Stimulated activated CD4-positive, alpha-beta T cell treated with anti-CD3 and anti-CD28 coated beads, Interleukin-15, amount 100 ng/mL, for 1 hour (primary cell): ENCODE measurements at places on chromosomes 16 and 17.

- no peak for DNase-seq
Measured at GRCh38 chr17:32446949-32447348, 2.6 kb downstream of the PSMD11 start.

GRCh38 chr17:7204336-7204735, 15.3 kb downstream of the DLG4 start:
- DNase-seq: no peak

DNA sequence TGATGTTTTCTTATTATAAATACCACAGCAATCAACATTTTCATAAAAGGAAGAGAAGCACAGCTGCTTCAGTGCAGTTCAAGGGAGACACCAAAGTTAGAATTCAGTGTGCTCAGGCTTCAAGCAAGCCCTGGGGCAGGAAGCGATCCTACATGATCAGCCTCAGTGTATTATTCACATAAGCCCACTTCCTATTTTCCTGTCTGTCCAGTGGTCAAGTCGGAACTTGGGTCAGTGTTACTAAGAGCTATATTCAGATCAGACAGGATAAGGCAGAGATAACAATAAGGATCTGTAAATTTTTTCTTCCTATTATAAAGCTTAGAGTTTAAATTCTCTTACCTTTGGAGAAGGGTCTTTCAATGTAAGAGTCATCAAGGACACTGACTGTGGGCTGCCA, 12.9 kb downstream of the HEATR6 start:
- no peak for DNase-seq

- DNase-seq: no peak
Measured at GRCh38 chr17:82603981-82604448, 44.2 kb downstream of the WDR45B start.

GRCh38 chr16:85027349-85027957, at the start of gene KIAA0513:
Gene KIAA0513 (plus strand): TSS chr16:85027795. CDS start chr16:85067072, 39,277 bp downstream.
- DNase-seq: peak; percentile 95
